GM12864 (cell line): ENCODE measurements at places on chromosomes 12 and 14.

DNA sequence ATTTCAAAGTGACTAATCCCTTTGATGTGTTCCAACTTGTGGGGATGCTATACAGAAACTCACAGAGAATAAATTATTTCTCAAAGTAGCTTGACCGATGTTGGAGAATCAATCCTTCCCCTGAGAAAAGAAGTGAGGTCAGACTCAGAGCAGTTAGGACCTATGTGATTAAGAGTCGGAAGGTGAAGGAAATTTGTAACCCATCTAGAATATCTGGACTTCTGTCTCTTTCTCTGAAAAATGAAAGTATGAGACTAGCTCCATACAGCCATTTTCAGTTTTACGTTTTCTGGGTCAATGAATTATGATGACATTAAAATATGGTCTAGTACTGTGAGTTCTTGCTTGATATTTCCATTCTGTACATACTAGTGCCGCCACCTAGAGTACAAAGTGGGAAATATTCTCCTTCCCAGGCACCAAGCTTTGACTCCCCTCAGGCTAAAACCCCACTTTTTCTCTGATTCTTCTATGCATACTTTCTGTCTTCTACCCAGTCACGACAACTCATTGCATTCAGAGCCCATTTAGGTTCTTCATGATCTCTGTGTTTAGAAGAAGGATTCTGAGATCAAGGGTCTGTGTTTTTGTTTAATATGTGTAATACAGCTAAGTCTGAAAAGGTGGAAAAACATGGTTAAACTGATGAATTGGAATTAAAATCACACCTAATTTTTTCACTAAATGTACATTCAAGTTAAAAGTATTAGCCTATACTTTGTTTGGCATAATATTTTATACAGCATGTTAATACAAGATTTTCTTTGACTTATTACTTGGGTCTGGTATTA is 6.9 kb upstream of the NTS start:
- no peak for DNase-seq

GRCh38 chr14:48955857-48956256 is 630.3 kb downstream of the RPS29 start:
- DNase-seq: no peak

DNA sequence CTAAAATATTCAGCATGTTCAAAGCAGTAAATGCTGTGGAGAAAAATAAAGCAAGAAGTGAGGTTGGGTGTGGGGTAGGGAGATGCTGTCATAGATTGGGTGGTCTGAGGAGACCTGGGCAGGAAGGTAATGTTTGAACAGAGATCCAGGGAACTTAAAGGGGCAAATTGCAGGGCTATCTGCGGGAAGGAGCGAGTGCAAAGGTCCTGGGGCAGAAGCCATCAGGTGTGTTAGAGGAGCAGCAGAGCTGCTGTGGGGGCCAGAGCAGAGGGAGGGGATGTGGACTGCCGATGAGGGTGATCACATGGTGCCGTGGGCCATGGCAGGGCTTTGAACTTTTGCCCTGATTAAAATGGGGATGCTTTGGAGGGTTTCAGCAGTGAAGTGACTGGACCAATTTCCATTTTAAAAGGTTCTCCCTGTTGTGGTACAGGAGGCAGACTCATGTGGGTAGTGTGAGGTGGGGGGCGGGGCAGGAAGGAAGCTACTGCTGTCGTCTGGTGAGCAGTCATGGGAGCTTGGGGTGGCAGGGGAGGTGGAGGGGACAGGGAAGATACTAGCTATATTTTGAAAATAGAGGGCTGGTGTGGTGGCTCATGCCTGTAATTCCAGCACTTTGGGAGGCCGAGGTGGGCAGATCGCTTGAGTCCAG is 145.0 kb downstream of the AACS start:
- no peak for DNase-seq

GRCh38 chr12:94941440-94941862 is 62.0 kb downstream of the NDUFA12 start:
- DNase-seq: peak; percentile 13

DNA sequence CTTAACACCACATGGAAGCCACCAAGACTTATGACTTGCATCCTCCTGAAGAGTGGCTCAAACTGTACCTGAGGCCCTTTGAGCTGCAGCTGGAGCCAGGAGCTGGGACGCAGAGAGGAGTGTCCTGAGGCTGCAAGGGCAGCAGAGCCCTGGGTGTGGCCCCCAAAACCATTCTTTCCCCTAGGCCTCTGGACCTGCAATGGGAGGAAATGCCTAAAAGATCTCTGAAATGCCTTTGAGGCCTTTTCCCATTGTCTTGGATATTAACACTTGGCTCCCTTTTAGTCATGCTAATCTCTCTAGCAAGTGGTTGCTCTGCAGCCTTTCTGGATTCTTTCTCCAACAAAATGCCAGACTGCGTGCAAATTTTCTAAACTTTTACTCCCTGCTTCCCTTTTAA is 156.1 kb downstream of the SLC38A4 start:
- no peak for DNase-seq

GRCh38 chr12:30945443-30946164 is 19.1 kb downstream of the TSPAN11 start:
- DNase-seq: no peak

DNA sequence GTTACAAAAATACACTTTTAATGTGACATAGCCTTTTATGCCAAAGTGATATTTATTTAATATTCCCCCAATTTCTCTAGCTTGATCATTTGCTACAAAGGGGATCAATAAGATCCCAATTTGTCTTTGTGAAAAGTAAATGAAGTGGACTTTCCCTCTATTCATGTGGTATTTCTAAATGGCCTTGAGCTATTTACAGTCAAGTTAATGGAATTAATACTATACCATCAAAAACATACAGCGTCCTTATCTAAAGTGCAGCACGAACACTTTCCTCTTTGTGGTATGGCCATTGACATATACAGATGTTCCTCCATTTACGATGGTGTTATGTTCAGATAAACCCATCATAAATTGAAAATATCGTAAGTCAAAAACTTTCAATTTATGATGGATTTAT is 23.2 kb downstream of the CFL2 start:
- DNase-seq: no peak

DNA sequence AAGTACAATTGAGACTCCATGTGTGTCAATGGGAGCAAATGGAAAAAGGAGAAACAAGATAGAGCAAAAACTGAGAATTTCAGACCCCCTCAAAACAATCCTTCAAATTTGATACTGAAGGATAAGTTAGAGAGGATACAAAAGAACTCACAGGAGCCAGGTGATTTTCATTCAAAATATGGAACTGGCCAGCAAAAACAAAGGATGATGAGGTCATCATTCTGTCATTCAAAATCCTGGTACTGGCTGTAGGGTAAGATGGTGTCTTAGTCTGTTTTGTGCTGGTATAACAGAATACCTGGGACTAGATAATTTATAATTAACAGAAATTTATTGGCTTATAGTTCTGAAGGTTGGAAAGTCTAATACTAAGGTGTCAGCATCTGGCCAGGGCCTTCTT is 80.6 kb downstream of the LMNTD1 start:
- no peak for DNase-seq

DNA sequence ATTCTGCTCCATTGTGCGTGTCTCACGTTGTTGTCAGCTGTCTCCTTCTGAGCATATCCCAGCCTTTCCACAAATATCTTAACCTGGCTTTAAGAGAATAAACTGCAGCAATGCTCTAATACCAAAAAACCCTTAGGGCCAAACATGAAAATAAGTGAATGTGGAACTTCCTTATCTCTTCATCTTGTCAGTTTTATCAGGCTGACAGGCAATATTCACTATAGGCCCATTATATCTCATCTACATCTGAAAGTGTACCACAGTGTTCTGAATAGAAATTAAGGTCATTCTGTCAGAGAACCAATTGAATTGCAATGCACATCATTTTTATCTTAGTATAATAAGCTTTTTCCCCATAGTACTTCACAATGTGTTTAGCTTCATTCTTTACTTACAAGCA is 933.1 kb upstream of the FBXO33 start:
- DNase-seq: no peak

DNA sequence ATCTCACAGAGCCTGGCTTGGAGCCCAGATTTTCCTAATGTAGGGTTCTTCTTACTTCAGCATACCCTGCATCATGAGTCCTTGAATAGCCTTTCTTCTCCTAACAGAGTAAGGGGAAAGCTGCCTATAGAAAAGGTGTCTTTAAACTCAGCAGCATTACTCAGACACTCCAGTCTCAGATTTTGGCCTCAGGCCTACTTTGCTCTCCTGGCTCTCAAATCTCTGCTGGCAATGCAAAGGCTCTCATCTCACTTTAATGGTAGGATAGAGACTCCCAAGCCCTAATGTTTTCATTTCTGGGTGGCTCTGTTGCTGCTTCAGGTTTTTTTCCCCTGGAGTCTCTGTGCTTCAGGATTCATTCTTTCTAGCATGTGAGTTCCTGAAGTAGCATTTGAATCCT is 9.1 kb upstream of the NKX2-8 start:
- no peak for DNase-seq

DNA sequence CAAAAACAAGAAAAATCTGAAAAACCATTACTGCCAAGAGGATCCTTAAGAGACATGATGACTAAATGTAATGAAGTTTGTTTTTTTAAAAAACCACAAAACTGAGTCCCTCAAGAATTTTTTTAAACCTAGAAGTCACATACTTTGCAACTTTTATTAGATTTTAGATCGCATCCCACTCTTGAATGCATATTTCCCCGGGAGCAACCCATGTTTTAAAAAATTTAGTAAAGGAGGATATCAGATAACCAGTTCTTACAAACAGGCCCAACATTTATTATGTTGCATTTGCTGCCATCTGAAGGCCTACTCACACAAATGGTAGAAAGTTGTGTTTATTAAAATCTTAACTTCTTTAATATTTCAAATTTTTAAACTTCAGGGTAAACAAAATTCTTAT is 44.3 kb upstream of the CCT2 start:
- DNase-seq: no peak

- DNase-seq: no peak
Observed at GRCh38 chr12:1688086-1688710, 2.7 kb upstream of the ADIPOR2 start.

DNA sequence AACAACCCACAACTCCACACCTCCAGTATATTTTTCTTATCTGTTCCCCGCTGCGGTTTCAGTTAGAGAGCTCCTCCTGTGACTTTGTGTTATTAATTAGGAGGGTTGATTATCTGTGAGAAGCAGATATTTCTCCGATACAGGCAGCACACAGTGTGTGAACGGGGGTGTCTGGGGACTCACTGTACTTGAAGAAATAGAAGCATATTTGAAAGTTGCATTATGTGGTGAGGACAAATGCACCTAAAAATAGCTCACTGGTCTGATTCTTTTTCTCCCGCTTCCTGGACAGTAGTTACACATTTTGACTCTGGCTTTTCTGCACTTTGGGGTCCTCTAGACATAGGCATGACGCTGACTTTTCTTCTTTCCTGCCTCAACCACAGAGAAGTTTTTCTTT is 277.7 kb downstream of the VRK1 start:
- DNase-seq: no peak

GRCh38 chr14:64728856-64729255 is 24.6 kb downstream of the PLEKHG3 start:
- no peak for DNase-seq

GRCh38 chr12:6192604-6193380 is 7.4 kb upstream of the CD9 start:
- no peak for DNase-seq

DNA sequence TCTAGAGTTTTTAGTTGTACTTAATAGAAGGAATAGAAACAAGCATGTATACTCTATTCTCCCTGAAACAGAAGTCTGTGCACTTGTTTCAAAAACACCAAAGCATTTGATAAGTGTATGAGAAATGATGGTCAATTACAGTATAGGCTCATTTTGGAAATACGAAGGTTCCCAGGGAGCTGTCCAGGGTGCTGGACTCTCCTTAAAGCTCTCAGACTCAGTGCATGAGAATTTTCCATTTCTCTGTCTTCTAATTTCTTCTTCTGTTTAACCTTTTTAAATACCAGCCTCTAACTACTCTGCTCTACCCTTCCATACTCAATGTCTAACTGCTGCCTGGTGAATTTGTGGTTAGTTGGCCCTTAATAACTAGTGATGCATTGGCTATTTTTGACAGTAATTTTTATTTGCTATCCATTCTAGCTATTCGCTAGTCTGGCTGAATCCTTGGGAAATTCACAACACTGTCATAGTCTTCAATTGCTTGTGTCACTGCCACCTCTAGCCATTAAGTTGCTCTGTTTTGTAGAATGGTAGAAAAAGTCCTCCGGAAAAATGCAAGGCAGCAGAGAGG is 229.2 kb downstream of the NRXN3 start:
- no peak for DNase-seq

GRCh38 chr12:30823764-30824163 is 69.0 kb upstream of the CAPRIN2 start:
- no peak for DNase-seq

GRCh38 chr12:88519802-88520435 is 60.4 kb downstream of the KITLG start:
- no peak for DNase-seq

- no peak for DNase-seq
Observed at GRCh38 chr12:115895247-115895646, 382.2 kb downstream of the MED13L start.

DNA sequence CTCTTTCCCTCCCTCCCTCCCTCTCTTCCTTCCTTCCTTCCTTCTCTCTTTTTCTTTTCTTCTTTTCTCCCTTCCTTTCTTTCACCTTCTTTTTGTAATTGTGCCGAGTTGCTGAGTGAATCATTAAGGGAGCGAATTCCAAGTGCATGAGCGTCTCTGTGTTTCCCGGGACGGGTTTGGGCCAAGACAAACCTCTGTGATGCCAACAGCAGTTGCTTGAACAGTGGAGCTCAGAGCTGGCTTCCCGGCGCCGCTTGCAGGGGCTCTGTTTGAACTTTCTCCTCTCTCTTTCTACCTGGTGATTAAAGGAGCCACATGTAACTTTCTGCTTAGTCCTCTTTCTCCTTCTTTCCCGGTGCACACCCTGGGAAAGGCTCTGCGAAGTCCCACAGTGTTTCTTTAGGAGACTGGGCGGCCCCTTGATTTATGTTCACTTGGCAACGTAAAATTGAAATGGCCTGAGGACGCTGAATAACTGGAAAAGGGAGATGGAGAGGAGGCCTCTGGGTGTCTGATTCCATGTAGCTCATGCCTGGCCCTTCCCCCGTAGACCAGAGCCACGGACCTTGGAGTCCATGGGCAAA is 33.7 kb upstream of the MAP1LC3B2 start:
- no peak for DNase-seq

DNA sequence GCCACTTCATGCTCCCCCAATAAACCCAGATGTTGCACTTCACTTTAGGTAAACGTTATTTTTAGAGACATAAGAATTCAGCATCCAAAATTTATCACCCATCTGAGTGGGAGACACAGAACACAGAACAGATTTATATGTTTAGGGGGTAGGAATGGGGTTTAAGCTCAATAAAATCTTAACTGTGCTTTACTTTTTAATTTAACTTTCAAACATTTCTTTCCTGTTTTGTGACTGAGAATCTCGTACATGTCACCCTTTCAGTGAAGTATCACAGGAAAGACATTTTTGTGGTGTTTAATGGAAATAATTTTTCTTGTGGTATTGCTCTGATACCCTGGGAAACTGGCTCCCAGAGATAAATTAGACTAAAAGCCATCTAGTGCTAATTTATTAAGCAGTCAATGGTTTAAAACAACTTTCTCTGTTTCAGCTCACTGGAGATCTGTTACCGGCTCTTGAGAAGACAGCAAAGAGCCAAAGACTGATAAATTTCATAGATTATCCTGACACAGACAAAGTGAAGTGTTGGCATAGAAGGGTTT is 148.0 kb upstream of the BMP4 start:
- DNase-seq: no peak

- no peak for DNase-seq
Observed at GRCh38 chr14:74792249-74793039, 29.3 kb downstream of the YLPM1 start.
